ENCODE measurements at places on chromosomes 6 and 20.

DNA sequence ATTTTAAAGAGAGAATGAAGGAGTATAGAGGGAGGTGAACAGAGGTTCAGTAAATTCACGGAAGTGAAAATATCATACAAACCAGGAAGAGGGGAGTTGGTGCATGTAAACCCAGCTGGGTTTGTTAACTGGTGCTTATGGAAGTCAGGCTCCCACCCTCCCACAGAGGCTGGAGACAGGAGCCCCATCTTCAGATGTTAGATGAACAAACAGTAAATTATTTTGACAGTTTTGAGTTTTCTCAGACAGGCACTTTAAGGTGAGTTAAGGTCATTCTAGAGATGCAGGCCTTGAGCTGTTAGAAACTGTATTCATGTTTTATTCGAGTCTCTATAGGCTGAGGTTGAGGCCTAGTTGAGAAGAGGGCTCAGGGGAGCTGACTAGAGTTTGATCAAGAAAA is 41.8 kb upstream of the FUCA2 start:
- no peak for DNase-seq

- no peak for DNase-seq
These were observed 11.0 kb upstream of the COL10A1 start for GRCh38 chr6:116136933-116137340.

GRCh38 chr6:84457276-84457675 is 229.8 kb upstream of the CEP162 start:
- DNase-seq: no peak

DNA sequence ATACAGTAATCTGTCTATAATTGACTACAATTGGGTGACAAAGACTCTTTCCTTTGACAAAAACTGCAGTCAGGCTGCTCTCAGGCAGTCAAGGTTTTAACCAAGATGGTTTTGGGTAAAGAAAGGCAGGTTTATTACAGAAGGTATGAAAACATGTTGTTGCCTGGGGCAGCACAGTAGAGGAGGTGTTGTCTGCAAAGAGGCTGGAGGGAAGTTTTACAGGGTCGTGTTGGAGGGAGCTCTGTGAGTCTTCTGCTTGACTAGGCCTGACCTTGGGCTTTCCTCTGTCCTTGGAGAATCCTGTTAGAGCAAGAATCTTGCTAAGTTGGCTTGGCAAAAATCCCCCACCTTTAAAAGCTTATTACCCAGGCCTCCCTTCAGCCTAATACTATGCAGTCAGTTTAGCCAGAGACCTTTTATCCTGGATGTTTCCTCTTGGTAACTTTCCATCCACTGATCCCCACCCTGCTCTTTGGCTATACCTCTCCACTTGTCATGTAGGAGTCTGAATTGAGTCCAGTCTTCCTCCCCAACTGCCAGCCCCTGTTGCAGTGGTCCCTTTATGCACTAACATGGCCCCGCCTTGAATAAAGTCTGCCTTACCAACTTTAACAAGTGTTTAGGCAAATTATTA is 143.0 kb upstream of the SLC22A16 start:
- no peak for DNase-seq

- DNase-seq: no peak
These were observed 40.3 kb downstream of the PEX7 start for GRCh38 chr6:136862662-136863061.

DNA sequence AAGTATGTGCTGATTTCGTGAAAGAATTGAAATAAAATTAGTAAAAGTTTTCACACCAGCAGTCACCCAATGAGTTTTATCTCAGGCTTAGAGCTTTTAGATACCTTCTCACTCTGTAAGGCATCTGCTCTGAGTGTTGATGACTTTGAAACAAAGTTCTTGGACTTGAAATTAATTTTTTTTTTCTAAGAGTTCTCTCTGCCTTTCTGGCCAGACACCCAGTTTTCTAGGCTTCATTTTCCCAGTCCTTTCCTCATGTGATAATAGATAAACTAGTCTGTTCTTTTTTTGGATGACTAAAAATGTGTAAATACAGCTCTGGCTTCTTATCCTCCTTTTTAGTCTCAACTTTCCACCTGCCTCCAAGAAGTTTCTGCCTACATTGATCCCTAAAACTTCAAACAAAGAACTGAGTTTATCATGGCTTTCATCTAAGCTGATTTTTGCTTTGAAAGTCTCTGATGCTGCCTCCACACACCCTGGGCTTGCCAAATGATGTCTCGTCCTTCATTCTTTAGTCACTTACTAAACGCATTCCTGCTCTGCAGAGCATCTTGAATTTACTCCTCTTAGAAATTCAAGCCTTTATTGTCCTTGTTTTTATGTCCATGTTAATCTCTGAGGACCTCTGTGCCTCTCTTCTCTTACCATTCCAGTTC is 32.7 kb downstream of the SLX4IP start:
- no peak for DNase-seq

- no peak for DNase-seq
These were observed 75.8 kb downstream of the SYTL3 start for GRCh38 chr6:158725704-158726103.

DNA sequence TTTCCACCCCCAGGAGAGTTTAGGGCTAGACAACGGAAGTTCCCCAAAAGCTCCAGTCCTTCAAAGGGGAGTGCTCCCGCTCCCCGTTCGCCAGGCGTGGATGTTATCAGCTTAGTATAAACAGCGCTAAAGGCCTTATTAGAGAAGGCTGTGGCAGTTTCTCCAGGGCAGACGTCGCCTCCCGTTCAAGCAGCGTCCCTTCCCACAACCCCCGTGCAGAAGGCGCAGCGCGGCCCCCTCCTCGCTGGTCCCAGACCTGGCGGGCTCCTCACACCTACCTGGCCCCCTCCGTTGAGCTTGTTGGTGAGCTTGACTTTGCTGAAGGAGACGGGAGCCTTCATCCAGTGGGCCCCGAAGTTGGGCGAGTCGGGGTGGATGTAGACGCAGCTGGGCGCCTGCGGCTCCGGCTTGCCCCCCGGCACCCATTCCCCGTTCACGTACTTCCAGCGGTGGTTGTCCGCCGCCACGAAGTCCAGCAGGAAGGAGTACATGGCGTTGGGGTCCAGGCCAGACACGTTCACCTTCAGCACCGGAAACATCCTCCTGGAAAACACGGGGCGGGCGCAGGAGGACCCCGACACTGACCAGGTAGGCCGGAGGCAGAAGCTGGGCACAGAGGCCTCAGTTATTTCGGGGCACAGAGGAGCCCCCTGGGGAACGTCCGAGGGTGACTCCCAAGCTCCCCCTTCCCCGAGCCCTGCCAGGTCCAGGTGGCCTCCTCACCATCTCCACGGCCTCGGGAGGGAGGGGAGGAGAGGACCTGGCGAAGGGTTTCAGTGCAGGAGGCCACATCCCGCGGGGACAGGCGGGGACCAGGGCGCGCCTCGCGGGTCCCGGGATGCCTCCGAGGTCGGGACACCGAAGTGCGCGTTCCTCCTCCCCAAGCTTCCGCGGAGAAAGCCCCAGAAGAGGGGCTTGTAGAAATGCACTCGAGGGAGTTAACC is 1.1 kb downstream of the TBXT start:
- DNase-seq: no peak

DNA sequence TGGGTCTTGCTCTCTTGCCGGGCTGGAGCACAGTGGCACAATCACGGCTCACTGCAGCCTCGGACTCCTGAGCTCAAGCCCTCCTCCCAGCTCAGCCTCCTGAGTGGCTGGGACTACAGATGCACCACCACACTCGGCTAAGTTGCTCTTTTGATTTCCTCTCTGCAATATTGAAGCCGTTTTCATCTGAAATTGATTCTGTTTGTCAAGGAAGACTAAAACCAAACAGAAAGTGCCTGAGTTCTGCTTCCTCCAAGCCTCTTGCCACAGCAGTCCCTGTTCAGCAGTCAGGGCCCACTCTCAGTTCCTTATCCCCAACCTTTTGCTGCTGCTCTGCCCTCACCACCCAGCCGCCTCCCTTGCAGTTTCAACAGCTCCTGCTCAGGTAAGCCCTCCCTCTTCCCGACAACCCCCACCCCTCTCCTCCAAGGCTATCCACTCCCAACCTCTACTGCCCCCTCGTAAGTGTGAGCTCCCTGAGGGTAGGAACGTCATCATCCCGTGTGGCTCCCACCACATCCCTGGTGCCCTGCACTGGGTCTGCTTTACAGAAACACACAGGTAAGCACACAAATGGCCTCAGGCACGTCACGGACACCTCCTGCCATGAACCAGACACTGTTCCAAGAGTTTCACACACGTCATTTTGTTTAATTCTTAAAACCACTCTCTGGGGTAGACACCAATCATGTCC is 70.7 kb upstream of the TAB2 start:
- no peak for DNase-seq

DNA sequence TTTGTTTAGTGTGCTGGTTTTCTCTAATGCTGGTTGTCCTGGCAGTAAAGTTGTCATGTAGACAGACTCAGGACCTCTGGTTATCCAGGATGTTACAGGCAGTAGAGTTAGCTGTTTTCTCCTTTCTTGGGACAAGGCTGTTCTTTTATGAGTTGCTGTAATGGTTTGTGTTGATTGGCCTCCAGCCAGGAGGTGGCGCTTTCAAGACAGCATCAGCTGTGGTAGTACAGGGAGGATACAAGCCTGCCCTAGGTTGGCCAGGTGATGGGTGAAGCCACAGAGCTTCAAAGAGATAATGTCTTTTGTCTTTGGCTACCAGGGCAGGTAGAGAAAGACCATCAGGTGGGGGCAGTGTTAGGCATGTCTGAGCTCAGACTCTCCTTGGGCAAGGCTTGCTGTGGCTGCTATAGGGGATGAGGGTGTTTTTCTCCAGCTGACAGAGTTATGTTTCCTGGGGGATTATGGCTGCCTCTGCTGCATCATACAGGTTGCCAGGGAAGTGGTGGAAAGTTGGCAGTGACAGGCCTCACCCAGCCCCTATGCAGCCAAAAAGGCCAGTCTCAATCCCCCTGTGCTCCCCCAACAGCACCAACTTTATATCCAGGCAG is 127.2 kb upstream of the TAB2 start:
- DNase-seq: no peak

- DNase-seq: no peak
These were observed 15.6 kb upstream of the CBFA2T2 start for GRCh38 chr20:33474097-33474873.

GRCh38 chr6:121619013-121619412 is 183.6 kb downstream of the GJA1 start:
- no peak for DNase-seq

DNA sequence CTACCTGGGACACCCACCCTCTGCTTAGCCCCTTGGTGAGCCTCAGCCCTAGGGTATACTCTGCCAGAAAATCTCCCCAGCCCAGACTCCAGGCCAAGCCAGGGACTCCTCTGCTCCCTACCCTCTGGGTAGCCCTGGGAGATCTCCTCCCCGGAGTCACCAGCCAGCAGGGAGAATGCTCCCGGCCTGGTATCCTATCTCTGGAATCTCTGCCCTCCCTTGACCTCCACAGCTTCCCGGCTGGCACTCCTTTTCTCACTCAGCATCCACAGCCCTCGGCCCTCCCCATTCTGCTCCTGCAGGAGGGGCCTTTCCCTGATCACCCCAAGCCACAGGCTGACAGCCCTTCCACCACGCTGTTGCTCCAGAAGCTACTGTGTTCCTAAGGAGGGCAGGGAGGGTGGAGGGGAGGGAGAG is 22.6 kb downstream of the NOL4L start:
- no peak for DNase-seq

- no peak for DNase-seq
These were observed 131.5 kb downstream of the TFAP2C start for GRCh38 chr20:56760610-56761009.

DNA sequence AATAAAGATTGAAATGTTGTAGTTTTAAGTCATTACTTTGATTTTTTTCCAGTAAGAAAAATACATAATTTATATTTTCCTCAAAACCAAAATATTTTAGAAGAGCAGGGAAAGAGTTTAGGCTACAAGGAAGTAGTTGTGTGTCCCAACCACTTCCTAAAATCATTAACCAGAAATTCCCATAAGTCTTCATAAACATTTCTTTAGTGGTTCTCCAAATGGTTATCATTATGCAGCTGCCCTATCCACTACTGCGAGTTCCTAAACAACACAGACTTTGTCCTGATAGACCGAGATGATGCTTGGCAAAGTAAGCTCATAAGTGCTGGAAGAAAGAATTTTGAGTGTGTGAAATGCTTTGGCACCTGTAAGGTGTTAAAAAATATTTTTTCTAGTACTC is 93.6 kb downstream of the ARMC2 start:
- DNase-seq: no peak
